ENCODE measurements at places on chromosomes 12 and 14. TPM values are rescaled to one million over a fixed set of nuclear protein-coding genes. Genes with fewer than 3 reads are reported as not detected.

- H3K27me3 ChIP-seq: no peaks in the 10 kb centered on the region
- no peaks in the 10 kb centered on the region for H3K36me3 ChIP-seq
- H3K4me3 ChIP-seq: no peak overlapping the region
- H3K4me1 ChIP-seq: peaks cover 4% of the 10 kb centered on the region
- no peak overlapping the region for H3K27ac ChIP-seq
These were observed 21.3 kb downstream of the SUSD6 start for GRCh38 chr14:69632593-69633151.

GRCh38 chr12:5730962-5731361, 214.1 kb downstream of the ANO2 start:
- no peak overlapping the region for H3K4me3 ChIP-seq
- no peak overlapping the region for H3K27ac ChIP-seq
- no peaks in the 10 kb centered on the region for H3K36me3 ChIP-seq
- H3K27me3 ChIP-seq: peaks cover under 1% of the 10 kb centered on the region
- no peak for DNase-seq

DNA sequence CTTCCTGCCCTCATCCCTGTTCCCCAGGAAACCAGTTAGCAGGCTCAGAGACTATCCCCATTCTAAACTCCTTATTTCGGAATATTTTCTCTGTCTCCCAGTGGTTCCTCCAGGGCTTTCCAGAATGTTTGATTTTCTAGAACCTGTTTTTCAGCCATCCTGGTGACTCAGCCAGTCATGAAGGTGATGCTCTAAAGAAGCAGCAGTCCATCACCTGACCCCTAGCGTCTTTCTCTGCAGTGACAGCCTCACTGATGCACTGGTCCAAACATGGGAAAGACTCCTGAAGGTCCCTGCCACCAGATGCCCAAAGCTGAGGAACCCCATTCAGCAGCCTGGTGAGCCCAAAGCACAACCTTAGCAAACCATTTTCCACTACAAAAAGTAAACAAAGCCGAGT, 212.6 kb downstream of the PHETA1 start:
- H3K4me1 ChIP-seq: no peaks in the 10 kb centered on the region
- no peak overlapping the region for H3K27ac ChIP-seq
- H3K36me3 ChIP-seq: no peaks in the 10 kb centered on the region
- DNase-seq: no peak
- no peak overlapping the region for H3K4me3 ChIP-seq

Gene JPH4
- 0.03 TPM for polyA plus RNA-seq

DNA sequence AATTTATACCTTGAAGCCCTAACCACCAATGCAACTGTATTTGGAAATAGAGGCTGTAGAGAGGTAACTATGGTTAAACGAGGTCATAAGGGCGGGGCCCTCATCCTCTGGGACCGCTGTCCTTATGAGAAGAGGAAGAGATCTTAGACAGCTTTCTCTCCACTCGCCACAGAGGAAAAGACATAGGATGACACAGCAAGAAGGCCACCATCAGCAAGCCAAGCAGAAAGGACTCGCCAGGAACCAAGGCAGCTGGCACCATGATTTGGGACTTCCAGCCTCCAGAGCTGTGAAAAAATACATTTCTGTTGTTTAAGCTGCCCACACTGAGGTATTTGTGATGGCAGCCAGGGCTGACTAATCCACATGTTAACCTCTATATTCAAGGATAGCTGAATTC, 30.4 kb upstream of the BCAT1 start:
- H3K27me3 ChIP-seq: no peaks in the 10 kb centered on the region
- no peak overlapping the region for H3K27ac ChIP-seq
- no peaks in the 10 kb centered on the region for H3K36me3 ChIP-seq

Gene VDR
- 29.0 TPM for polyA plus RNA-seq

DNA sequence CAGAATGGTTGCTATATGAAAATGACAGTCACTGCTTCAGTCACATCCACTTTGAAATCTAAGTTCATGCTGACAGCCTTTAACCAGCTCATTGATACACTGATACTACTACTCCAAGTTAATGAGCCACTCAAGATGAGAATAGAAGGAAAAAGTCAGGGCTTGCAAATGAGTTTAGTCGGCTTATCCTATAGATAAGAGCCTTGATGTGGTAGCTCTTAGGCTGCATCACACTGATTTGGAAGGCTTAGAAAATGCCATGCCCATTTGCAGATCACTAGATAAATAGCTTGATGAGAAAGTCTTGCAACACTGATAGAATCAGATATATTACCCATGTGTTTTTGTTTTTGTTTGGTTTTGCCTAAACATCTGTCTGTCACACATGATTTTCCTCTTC, 251.4 kb upstream of the ATXN7L3B start:
- H3K4me3 ChIP-seq: no peak overlapping the region
- no peaks in the 10 kb centered on the region for H3K27me3 ChIP-seq

DNA sequence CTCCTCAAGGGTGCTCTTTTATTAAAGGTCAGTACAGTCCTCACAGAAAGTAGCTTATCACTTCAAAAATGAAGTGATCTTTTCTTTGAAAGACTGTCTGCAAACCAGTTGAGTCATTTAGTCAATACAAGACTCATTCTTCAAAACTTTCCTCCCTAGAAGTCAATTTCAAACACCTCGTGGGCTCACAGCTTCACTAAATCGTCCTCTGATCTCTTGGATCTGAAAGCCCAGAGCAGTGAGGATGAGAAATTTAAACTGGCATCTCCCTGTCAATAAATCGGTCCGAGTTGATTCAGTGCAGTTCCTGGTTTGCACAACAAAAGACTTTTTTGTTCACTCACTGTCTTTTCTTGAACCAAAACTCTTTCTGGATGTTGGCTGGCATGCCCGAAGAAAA, 44.5 kb downstream of the NUAK1 start:
- H3K27me3 ChIP-seq: no peaks in the 10 kb centered on the region
- no peak for DNase-seq
- H3K27ac ChIP-seq: no peak overlapping the region
- H3K4me1 ChIP-seq: peaks cover 9% of the 10 kb centered on the region
- H3K36me3 ChIP-seq: no peaks in the 10 kb centered on the region

- H3K27ac ChIP-seq: no peak overlapping the region
- no peak overlapping the region for H3K4me3 ChIP-seq
- peak; percentile 73 for DNase-seq
- H3K36me3 ChIP-seq: no peaks in the 10 kb centered on the region
These were observed 84.5 kb downstream of the PLEKHG3 start for GRCh38 chr14:64788706-64789105.

GRCh38 chr14:90136904-90137303, 75.1 kb downstream of the KCNK13 start:
- H3K27ac ChIP-seq: no peak overlapping the region
- no peaks in the 10 kb centered on the region for H3K4me1 ChIP-seq
- no peaks in the 10 kb centered on the region for H3K27me3 ChIP-seq
- no peak overlapping the region for H3K4me3 ChIP-seq

GRCh38 chr12:78531831-78532458, 332.6 kb upstream of the SYT1 start:
- no peak overlapping the region for H3K4me3 ChIP-seq
- H3K27me3 ChIP-seq: no peaks in the 10 kb centered on the region

DNA sequence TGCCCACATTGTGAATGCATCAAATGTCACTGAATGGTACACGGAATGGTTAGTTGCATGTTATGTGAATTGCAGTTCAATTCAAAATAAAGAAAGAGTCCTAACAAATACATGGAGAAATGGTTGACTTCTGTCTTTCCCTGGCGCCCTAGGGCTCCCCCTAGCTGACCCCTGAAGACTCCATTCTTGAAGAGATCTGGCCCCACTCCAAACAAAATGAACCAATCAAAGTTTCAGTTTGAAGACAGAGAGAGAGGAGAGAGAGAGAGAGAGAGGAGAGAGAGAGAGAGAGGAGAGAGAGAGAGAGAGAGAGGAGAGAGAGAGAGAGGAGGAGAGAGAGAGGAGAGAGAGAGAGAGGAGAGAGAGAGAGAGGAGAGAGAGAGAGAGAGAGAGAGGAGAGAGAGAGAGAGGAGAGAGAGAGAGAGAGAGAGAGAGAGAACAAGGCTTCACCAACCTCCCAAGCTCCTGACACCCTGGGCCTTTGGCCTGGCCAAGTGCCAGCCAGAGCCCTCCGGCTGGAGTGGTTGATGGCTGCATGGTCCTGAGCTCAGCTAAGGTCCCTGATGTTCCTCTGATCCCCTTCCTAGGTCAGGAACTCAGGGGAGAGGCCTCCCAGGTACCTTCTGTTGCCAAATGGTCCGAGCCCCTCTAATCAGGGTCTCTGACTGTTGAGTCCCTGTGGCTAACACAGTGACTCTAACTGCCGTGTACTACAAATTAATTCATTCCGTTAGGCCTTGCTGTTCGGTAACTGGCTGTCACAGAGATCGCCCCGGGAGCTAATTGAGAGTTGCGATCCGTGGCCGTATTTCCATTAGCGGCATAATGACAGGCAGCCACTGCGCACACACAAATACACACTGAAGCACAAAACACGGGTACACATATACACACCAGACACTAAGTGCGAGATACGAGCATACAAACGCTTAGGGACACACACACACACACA, 188.8 kb downstream of the ESRRB start:
- no peaks in the 10 kb centered on the region for H3K27me3 ChIP-seq
- H3K36me3 ChIP-seq: no peaks in the 10 kb centered on the region
- no peak overlapping the region for H3K4me3 ChIP-seq
- no peak overlapping the region for H3K27ac ChIP-seq
- no peak for DNase-seq
- H3K4me1 ChIP-seq: no peaks in the 10 kb centered on the region

DNA sequence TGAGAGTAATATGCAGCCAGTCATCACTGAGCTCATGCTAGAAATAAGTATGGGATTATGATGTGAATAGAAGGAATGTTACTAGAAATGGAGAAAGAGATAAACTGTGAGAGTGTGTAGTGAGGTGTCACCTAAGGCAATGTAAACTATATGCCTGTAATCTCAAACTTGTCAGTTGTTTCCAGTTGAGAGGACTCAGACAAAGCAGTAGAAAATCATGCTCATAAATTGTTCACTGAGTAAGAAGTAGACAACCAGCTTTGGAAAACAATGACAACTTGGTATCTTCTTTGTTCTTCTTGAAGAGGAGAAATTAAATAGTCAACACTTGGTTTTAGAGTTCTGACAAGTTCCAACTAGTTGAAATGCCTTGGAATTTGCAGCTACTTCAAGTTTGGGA, 148.5 kb upstream of the OR4E1 start:
- no peak overlapping the region for H3K4me3 ChIP-seq
- no peak overlapping the region for H3K27ac ChIP-seq
- peaks cover 6% of the 10 kb centered on the region for H3K4me1 ChIP-seq
- DNase-seq: no peak
- no peaks in the 10 kb centered on the region for H3K36me3 ChIP-seq

DNA sequence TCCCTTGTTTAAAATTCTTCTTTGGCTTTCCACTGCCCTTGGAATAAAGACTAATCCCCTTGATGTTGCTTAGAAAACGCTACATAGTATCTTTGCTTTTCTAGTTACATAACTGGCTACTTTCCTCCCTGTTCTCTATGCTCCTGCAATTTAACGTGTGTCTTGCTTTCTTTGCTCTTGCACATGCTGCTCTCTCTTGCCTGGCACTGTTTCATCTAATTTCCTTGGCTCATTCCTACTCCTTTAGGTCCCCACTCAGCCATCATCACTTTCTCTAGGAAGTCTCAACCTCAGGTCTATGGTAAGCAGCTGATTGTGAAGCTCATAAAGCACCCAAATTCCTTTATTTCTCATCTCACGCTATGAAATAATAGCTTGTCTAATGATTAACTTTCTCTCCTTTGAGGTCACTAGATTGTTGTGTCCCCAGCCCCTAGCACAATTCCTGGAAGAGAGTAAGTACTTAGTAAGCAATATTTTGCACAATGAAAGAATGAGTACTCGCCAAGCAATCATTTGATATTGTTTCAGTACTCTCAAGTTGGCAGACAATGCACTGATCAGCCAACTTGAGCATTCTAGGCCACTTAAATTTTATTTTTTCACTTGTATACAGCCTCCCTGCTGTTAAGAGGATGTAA, 3.3 kb downstream of the ALDH6A1 start:
- H3K36me3 ChIP-seq: no peaks in the 10 kb centered on the region
- H3K4me3 ChIP-seq: no peak overlapping the region
- no peaks in the 10 kb centered on the region for H3K27me3 ChIP-seq
- no peak overlapping the region for H3K27ac ChIP-seq
- H3K4me1 ChIP-seq: peaks cover 13% of the 10 kb centered on the region
- DNase-seq: no peak

GRCh38 chr12:122322501-122322900, 56.2 kb upstream of the VPS33A start:
- no peak for DNase-seq
- no peak overlapping the region for H3K4me3 ChIP-seq
- no peaks in the 10 kb centered on the region for H3K4me1 ChIP-seq
- no peak overlapping the region for H3K27ac ChIP-seq
- H3K36me3 ChIP-seq: peaks cover 35% of the 10 kb centered on the region
- H3K27me3 ChIP-seq: no peaks in the 10 kb centered on the region

DNA sequence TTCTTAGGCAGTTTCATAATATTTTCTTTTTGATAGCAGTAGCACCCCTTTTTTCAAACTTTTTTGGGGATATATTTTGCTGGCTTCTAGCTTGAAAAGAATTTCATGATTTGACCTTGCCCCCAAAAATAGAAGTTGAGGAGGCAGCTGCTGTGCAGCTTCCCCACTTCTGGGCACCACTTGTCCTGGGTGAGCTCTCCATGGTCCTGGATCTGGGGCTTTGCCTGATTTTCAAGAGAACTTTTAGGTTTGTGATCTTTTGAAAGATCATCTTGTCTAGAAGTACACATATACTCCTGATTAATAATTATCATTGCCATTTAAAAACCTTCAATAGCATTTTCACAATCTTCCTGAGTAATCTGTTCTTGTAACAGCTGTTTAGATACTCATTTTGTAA, 271.6 kb downstream of the NPAS3 start:
- H3K4me1 ChIP-seq: no peaks in the 10 kb centered on the region
- DNase-seq: no peak
- no peaks in the 10 kb centered on the region for H3K36me3 ChIP-seq
- H3K4me3 ChIP-seq: no peak overlapping the region

DNA sequence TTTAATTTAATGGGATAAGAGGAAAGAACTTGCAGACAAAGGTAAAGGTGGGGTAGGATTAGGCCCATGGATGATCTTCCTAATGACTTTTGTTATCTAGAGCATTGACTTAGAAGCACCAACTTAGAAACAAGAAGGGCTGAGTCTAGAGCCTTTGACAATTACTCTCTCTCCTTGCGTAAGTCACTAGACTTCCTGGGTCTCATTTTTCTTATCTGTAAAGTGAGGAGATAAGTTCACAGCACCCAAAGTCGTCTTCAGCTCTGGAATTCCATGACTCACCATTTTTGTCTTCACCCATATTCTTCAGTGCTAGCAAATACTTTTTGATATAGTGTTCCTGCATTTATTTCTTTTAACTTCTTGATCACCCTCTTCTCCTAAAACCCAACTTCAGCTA, 75.7 kb downstream of the SSPN start:
- H3K27ac ChIP-seq: peak overlapping the region; percentile 89
- H3K36me3 ChIP-seq: no peaks in the 10 kb centered on the region
- H3K4me3 ChIP-seq: no peak overlapping the region
- no peaks in the 10 kb centered on the region for H3K27me3 ChIP-seq
- no peak for DNase-seq
- peaks cover 58% of the 10 kb centered on the region for H3K4me1 ChIP-seq

- H3K4me3 ChIP-seq: no peak overlapping the region
- H3K27ac ChIP-seq: no peak overlapping the region
- H3K4me1 ChIP-seq: no peaks in the 10 kb centered on the region
- no peaks in the 10 kb centered on the region for H3K36me3 ChIP-seq
- no peak for DNase-seq
- peaks cover 5% of the 10 kb centered on the region for H3K27me3 ChIP-seq
These were observed 248.1 kb downstream of the CACNA1C start for GRCh38 chr12:2300886-2301285.
